HEK293T (cell line): ENCODE measurements at places on chromosomes 5 and 9.

GRCh38 chr9:36928670-36929349 lies 105.3 kb downstream of the PAX5 start:
- DNase-seq, result no peak

DNA sequence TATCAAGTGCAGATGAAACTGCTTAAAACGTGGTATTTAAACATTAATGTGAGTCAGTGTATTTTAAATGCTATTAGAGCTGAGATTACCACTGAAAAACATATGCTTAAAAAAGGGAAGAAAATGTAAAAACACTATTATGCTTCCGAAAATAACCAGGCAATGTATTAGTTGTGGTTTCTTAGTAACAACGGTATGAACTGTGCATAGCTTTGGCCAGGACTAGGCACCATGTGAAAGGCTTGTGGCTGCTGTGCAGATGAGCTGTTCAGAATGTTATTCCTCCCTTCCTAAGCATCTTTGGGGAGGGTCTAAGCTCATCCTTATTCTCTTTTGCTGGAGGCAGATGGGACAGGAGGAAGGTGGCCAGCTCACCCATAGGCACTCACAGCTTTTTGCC lies 84.9 kb downstream of the NTRK2 start:
- no peak for DNase-seq

DNA sequence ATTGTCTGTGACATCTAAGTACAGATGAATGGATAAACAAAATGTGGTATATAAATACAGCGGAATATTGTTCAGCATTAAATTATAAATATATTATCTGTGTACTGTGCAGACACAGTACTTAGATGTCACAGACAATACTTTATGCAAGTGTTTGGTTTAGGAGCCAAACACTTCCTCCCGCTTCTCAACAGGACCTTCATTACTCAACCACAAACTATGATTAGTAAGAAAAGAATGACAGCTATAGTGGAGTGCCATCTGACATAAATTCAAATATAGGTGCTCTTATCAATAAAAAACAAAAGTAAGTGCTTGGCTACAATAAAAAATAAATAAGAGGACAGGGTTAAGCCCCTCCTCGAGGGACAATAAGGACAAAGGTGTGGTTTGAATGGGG lies 38.9 kb upstream of the STX17 start:
- DNase-seq, result no peak

- peak; percentile 67 for DNase-seq
Observed at GRCh38 chr5:10856683-10857337, 95.8 kb upstream of the DAP start.

DNA sequence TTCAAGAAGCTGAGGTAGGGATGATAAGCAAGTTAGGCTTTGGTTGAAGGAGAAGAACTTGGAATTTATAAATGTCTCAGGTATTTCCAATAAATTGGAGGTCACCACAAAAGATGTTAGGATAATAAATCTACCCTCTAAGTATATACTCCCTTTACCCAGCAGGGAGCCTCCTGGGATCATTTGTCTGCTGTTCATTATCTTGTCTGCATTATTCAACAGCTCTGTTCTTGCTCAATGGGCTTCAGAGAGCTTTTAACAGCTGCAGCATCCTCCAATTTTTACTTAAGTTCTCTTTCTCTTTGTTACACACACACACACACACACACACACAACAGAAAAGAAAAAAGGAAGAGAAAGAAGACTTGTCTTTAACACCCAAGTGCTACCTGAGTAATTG lies 51.7 kb upstream of the VPS13A start:
- no peak for DNase-seq

GRCh38 chr5:176703857-176704256 lies 56.6 kb downstream of the TSPAN17 start:
- DNase-seq, result no peak

DNA sequence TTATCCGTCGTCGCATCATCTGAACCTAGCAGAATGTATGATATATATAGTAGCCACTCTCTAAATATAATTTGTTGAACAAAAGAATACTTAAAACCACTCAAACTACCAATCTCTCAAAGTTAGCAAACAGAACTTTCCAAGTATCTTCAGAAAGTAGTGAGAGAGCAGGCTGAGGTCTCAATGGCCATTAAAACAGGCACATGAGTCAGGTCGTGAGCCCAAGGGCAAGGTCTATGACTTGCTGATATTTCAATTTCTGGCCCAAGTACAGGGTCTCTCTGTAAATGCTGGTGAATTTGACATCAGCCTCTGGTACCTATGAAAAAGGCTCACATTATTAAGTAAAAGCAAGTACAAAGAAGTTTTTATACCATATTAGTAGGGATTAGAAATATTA lies 95.1 kb downstream of the GPR21 start:
- no peak for DNase-seq

- DNase-seq, result no peak
Observed at GRCh38 chr9:4325113-4325512, 25.2 kb upstream of the GLIS3 start.

GRCh38 chr9:97039514-97039860 lies 545 bp upstream of the CTSV start:
- peak; percentile 75 for DNase-seq

DNA sequence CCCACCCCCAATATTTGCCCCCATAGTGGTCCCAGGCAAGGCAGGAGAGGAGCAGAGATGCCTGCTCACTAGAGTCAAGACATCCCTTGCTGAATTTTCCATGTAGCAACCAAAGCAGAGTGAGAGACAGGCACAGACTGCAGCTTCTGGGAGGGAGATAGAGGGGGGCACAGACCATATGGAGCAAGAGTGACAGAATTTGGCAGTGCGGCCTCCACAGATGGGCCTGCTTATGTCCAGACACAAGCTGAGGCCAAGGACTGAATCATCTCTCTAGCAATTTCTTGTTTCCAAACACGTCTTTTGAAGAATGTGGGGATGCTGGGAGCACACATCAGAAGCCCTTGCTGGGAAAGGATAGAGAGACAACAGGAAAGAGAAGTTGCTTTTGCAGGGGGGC lies 53.0 kb upstream of the ALDH1B1 start:
- no peak for DNase-seq

DNA sequence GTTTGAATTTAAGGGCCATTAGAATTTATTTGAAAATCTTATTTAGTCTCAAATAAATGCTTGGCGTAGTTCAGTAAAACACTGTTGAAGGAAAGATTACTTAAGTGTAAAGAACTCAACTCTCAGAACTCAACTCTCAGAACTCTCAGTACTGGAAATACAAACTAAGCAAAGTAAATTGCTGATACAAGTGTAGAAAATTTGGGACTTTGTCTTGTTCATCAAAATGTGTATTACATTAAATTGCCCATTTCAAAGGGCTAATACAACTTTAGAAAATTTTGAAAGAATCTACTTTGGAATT lies 99.4 kb downstream of the CSNK1G3 start:
- DNase-seq, result no peak

GRCh38 chr9:125989090-125989501 lies 241.9 kb downstream of the PBX3 start:
- DNase-seq, result no peak

DNA sequence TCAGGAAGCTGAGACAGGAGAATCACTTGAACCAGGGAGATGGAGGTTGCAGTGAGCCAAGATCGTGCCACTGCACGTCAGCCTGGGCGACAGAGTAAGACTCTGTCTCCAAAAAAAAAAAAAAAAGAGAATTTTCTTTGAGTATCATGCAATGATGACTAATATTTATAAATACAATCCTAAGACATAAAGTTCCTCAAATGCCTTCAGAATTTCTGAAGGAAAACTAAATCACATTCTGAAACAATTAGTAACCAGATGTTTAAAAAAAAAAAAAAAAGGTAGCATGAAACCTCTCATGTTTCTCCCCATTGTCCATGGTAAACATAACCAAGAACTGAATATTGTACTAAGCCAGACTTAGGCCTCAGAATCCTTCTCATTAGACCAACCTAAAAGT lies 23.1 kb downstream of the MLLT3 start:
- no peak for DNase-seq

- DNase-seq, result no peak
Observed at GRCh38 chr5:161380486-161380885, 166.0 kb downstream of the GABRB2 start.

DNA sequence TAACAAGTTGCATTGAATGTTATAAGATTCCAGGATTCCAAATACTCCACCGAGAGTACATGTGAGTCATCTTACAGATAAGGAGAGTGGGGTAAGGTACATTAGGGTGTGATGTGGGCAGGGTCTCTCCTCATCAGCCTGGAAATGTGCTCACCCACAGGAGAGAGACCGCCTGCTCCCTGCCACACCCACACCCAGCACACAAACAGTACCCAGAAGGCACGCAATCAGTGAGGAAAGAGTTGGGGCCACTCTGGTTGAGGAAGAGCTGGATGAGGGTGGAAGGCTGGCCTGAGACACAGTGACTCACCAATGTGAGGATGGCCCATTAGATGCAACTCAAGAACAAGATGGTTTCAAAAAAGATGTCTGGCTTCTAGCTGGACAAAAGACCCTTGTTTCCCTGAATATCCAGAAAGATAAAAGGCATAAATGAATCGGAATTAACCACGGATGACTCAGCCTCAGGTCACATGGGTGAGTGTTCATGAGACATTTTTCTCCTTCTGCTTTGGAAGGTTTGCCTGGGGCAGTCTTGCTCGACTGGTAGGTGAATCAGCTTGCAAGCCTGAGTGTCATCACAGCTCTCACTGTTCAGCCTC lies 51.1 kb upstream of the LHFPL2 start:
- no peak for DNase-seq

DNA sequence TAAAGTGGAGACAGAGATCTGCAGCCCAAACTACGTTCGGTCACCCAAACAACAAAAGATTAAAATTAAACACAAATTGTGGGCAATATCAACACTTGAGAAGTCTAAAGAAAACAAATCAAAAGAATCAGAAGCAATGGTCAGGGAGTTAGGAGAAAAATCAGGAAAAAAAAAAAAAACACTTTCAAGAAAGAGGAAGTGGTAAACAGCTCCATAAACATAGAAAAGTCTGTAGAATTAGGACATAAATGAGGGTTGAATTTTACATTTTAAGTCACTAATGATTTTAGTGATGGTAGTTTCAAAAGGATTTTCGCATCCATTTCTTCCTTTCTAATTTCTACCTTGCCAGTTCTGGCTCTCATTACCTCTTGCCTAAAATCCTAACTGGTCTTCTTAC lies 10.1 kb downstream of the RNF145 start:
- no peak for DNase-seq

DNA sequence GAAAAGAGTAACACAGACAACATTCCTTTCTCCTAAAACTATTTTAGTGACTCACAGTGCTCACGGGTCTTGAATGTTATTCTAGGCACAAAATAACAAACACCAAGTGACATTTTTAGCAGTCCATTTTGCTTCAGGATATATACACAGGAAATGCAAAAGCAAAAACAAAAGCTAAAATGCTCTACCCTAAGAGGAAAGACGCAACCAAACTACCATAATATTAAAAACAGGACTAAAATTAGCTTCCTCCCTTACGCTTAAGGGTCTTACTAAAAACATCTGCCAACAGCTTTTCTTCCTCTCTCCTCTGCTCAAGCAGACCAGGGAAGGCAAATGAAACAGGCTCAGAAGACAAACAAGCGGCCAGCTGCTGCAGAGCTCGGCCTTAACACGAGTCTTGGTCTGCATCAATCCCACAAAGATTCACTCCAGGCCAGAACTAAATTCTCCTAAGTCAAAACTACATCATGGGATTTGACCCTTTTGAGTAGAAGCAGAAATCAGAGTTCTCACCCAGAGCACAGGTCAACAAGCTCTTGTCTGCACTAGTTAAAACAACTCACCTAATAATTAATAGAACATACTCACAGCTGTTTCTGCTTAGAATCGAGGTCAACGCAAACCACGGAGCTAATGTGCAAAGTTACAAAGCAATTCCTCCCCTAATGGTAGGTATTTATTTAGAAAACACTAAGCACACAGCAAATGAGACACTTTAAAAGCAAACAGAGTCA lies 62.3 kb downstream of the RAPGEF1 start:
- no peak for DNase-seq

- no peak for DNase-seq
Observed at GRCh38 chr5:14017904-14018303, 73.4 kb upstream of the DNAH5 start.

DNA sequence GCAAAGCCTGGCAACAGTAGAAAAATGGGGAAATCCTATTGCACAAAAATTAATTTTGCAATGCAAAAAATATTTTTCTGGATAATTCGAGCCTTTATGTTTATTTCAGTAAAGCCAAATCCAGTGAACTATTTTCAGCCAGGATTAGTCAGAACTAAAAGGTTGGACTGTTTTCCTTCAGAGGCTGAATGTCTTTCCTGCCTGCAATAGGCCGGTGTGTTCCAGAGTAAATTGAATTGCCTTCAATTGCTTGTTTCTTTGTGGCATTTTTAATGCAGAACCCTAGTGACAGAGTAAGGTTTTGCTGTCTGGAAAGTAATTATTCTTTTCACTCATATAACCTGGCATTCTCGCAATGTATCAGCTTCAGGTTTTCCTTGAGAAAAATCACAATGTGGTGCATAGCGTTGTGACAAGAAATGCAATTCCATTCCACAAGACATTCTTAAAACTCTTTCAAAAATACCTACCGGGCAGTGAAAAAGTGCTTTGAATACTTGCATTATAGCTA lies 183.7 kb downstream of the GLIS3 start:
- no peak for DNase-seq

DNA sequence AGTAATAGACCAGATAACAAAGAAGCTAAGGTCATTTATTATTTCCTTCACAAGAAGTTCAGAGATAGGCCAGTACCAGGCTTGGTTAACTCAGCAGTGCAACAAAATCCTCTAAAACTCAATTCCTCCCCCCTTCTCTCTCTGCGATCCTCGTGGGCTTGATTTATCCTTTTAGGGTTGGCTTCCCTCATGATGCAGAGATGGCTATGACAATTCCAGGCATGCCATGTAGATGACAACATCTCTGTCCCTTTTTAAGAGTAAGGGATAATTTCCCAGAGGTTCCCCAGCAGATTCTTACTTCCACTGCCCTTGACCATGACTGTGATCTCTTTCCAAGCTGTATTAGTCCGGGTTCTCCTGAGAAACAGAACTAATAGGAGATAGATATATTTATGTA lies 28.7 kb upstream of the DAP start:
- DNase-seq, result no peak

GRCh38 chr5:100550531-100551051 lies 15.4 kb downstream of the FAM174A start:
- no peak for DNase-seq

GRCh38 chr9:38226491-38226951 lies 157.5 kb upstream of the SHB start:
- DNase-seq, result peak; percentile 25

DNA sequence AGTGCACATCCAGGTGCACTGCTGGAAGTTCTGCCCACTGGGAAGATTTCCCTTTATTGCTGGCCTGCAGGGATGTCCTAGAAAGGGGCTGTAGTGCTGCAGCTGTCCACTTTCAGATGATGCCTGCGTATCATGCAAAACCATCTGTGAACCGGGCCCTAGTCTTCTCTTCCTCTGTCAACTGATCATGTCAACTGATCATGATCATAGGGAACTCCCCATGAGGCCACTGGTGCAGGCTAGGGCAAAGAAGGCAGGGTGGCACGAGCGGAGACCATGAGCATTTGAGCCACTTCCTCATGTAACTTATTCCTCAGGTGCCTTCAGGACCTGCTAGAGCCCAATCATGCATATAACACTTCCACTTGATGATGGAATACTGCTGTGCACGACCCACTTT lies 4.5 kb upstream of the HSDL2 start:
- no peak for DNase-seq
